ENCODE measurements at places on chromosomes 7 and 10.

GRCh38 chr7:148318838-148319237 lies 271.7 kb upstream of the C7orf33 start:
- DNase-seq, result no peak

DNA sequence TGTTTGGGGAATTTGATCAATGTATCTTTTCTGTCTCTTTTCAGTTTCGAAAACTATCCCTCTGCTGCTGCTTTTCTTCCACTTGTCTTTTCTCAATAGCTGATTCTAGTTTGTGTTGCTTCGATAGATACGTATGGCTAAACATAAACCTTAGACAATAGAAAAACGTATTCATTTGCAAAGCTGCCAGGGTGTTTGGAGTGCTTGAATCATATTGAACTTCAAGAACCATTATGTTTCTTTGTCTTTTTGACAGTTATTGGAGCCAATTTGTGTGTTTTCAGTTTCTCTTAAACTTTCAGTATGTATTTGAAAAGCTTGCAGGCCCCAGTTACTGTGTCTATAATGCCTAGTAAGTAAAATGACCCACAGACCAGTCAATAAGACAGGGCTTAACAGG lies 25.1 kb downstream of the NRF1 start:
- no peak for DNase-seq

DNA sequence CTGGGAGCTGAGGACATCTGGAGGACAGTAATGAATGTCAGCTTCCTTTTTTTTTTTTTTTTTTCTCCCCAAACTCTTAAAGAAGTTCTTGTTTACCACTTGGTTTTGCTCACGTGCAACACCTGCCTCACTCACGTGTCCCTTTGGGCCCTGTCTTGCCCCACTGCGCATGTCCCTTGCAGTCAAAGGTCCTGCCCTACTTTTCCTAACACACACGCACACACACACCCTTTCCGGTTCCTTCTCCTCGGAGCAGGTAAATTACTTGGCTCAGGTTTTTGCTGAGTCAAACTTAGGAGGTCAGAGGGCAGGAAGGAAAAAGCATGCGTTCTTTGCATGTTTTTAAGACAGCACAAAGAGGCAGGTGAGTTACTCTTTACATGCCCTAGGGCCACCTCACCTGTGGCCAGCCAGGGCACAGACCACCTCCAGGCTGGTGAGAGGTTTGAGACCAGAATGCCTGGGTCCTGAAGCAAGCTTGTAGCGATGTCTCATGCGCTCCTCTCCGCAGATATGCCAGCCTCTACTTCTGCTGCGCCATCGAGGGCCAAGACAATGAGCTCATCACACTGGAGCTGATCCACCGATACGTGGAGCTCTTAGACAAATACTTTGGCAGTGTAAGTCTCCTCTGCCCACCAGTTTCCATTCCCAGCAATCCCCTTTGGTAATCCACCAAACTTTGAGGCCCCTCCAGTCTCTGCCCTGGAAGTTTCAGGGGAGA lies 2.8 kb downstream of the AP1S1 start:
- no peak for DNase-seq

GRCh38 chr10:68133523-68133922 lies 24.2 kb downstream of the MYPN start:
- no peak for DNase-seq

GRCh38 chr10:90866050-90866598 lies 5.7 kb upstream of the RPP30 start:
- no peak for DNase-seq

DNA sequence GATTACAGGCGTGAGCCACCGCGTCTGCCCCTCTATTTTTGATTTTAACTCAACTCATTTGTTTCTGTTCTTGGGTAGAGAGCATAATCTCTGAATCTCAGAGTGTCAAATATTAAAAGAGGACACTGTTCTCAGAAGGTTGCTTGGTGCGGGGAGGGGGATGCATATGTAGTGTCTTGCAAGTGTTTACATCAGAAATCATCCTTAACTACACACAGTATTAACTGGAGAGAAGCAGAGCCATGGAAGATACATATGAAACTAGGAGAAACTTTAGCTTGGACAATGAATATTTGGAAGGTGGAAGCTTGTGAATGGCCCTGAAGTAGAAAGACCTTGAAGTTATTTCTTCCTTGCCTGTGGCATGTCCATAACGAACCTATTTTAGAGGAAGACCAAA lies 57.5 kb downstream of the XRCC2 start:
- no peak for DNase-seq

DNA sequence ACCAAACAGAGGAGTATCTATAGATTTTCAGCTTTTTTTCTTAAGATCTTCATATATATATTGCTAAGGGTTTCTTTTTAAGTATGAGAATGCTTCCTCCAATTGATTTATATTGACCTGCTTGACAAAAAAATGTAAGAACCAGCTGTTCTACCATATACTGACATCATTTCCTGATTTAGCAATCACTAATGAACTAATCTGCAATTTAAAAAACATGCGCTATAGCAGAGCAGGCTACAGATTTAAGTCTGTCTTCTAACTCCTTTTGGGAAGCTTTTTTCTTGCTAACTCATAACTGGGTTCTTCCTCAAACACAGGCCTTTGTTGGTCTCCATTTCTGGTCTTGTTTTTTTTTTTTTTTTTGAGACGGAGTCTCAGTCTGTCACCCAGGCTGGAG lies 33.2 kb downstream of the ABCC2 start:
- no peak for DNase-seq

- DNase-seq, result no peak
Observed at GRCh38 chr10:117514971-117515370, 27.6 kb upstream of the EMX2 start.

GRCh38 chr7:27101957-27102580 lies 414 bp downstream of the HOXA2 start:
- DNase-seq, result no peak

DNA sequence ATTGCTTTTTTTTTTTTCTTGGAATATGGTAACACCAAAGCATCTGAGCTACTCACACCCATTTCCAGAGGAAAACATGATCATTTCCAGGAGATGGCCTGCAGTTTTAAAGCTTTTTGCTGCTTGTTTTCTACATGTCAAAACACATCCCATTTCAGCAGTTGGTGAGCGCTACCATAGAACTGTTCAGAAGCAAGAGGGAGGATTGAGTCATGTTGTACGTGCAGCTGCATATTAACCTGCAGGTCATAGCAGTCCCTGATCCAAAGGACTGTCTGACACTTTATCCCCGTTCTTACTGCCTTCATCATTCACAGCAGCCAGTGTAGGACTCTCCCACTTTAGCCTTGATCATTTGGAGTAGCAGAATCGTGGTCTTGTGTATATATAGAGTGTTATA lies 124.6 kb downstream of the AUTS2 start:
- DNase-seq, result no peak

DNA sequence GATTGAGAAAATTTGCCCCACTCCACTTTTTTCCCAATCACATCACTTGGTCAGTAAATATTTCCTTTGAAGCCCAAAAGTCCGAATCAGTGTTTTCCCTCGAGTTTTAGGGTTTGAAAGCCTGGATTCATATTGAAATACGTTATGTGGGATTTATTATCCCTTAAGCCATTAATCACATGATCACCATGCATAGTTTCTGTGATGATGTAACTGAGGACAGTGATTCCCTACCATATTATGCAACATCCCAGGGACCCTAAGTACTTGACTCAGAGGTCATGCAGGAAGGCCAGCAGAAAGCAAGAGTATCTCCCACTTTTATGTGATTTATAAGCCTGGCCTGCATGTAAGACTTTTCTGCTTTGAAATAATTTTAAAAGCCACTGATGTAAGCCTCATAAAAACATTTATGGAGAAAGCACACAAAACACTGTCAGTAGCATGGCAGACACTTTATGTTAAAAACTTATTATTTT lies 630.6 kb upstream of the ZWINT start:
- DNase-seq, result no peak
